ENCODE measurements at places on chromosomes 6 and 20.

GRCh38 chr6:30100585-30101443, 12.1 kb downstream of the TRIM31 start:
- no peak for DNase-seq

GRCh38 chr6:41894366-41895299, 542 bp downstream of the USP49 start:
- peak; percentile 3 for DNase-seq

- DNase-seq, result no peak
Observed at GRCh38 chr20:11778206-11778570, 139.5 kb upstream of the BTBD3 start.

- no peak for DNase-seq
Observed at GRCh38 chr6:162845972-162846371, 118.2 kb downstream of the PACRG start.

- DNase-seq, result no peak
Observed at GRCh38 chr20:61354901-61355495, 102.9 kb downstream of the CDH4 start.

- DNase-seq, result no peak
Observed at GRCh38 chr6:145187491-145188206, 547.7 kb downstream of the EPM2A start.

DNA sequence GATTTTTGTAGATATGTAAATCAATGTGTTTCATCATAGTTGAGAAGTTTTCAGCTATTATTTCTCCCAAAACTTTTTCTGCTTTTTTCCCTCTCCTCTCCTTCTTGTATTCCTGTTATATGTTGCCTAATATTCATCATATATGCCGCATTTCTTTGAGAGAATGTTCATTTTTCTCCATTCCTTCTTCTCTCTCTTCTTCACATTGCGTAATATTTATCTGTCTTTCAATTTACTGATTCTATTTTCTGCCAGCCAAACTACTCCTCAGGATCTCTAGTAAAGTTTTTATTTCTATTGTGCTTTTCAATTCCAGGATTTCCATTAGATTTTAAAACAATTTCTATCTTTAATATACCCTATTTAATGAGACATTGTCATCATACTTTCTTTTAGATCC, 896.8 kb downstream of the EPHA7 start:
- no peak for DNase-seq

Measured in putamen (tissue), 1 donor.